ENCODE measurements at places on chromosomes 3 and 15.

- no peak for DNase-seq
Measured at GRCh38 chr3:26256224-26256623, 366.3 kb upstream of the LRRC3B start.

- no peak for DNase-seq
Measured at GRCh38 chr15:38509152-38509551, 55.2 kb downstream of the FAM98B start.

DNA sequence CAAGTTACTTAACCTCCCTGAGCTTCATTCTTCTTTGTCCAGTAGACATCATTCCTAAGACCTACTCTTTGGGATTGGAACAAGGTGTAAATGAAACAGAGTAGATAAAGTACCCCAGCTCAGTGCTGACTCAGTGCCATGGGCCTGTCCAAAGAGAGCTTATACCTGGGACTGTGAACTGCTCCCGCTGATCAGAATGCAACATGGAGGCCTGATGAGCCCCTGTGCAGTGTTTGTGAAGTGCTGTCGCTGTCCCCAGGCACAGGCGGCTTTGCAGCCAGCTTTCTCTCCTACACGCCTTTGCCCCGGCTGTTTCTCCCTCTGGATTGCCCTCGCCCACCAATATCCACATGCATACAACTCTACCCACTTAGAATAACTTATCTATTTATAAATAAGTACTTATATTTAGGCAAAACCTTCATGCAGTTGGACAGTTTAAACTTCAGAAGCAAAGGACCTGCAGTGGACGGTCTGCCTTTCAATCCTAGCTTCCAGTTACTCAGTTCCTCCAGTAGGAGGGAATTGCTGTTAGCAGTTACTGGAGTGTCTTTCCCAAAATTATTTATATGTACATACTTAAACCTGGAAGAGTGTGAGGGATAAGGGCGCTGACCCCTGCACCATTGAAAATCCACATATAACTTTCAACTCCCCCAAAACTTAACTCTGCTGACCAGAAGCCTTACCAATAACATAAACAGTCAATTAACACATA lies 80.0 kb downstream of the CORO2B start:
- no peak for DNase-seq

GRCh38 chr3:56917361-56918110 lies 115.8 kb upstream of the ARHGEF3 start:
- DNase-seq = no peak

GRCh38 chr3:100140976-100141375 lies 26.7 kb upstream of the FILIP1L start:
- DNase-seq = no peak

- no peak for DNase-seq
Measured at GRCh38 chr3:170999737-171000242, 26.7 kb downstream of the SLC2A2 start.
